Stimulated activated CD8-positive, alpha-beta memory T cell treated with anti-CD3 and anti-CD28 coated beads, Interleukin-15, amount 100 ng/mL, for 1 hour (primary cell): ENCODE measurements at places on chromosomes 7 and 10.

- no peak for DNase-seq
Observed at GRCh38 chr7:103071000-103071399, 3.6 kb downstream of the FBXL13 start.

DNA sequence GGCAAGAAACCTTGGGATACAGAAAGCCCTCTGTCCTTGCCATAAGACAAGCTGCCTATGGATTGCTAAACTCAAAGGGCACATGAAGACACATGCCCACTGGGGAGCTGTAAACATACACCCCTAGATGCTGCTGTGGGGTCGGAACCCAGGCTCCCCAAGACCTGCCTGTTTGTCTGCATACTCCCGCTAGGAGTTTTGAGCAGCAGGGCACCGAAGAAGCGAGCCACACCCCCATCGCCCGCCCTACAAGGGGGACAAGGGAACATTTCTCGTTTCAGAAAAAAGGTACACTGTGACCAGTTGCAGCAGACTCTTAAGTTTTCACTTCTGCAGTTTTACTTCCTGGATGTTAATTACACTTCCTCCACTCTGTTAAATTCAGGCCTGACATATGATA is 680.2 kb upstream of the GHITM start:
- no peak for DNase-seq

- no peak for DNase-seq
Observed at GRCh38 chr7:93592588-93593266, 18.2 kb upstream of the CALCR start.

DNA sequence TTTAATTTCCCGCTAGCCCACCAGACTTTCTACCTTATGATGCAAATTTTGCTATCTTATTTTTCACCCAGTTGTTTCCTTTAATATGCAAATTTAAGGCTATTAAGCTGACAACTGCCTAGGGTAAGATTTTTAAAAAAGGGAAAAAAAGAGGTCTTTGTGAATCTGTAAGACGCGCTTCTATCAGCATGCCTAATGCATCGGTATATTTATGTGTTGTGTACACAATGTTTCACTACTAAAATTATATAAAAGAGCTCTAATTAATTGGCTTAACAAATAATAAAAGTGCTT is 386.6 kb downstream of the KIF20B start:
- DNase-seq, result no peak

DNA sequence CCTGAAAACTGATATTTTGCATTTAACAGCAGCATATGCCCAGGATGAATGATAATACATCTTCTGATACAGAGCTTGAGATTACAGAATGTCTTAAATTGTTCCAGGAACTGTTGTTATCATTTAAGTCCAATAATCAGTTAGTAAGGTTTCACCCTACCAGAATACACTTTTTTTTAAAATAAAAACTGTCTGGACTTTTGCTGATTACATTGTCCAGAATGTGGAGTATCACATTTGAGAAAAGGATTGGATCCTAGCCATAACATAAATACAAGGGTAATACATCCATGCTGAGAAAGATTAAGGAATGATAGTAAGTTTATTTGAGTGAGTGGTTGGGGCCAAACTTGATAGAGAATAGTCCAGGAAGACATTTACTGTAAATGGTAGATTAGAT is 71.0 kb downstream of the SEPTIN7 start:
- DNase-seq, result no peak

- no peak for DNase-seq
Observed at GRCh38 chr7:78734626-78735025, 718.8 kb downstream of the MAGI2 start.

- no peak for DNase-seq
Observed at GRCh38 chr10:15369256-15370211, 1.6 kb downstream of the FAM171A1 start.

- no peak for DNase-seq
Observed at GRCh38 chr10:96673318-96674099, 46.8 kb downstream of the PIK3AP1 start.

- DNase-seq, result no peak
Observed at GRCh38 chr10:77843264-77843663, 83.3 kb downstream of the DLG5 start.

GRCh38 chr10:91907033-91907594 is 2.2 kb downstream of the FGFBP3 start:
- no peak for DNase-seq

DNA sequence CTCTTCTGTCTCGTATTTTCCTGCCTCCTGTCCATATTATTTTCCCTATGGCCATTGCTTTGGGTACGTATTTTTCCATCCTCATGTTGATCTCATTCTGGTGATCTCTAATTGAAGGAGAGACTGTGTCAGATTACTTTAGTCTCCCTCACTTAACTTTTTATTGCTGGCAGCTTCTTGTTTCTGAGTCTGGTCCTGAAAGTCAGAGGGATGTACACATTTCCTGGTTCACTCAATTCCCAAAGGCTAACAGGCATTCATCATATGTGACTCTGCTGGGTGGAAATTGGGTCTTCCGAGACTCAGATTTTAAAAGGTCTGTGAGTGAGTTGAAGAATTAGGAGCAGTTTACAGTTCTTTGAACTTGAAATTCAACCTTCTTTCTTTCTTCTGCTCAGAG is 10.9 kb downstream of the UMAD1 start:
- DNase-seq, result no peak

GRCh38 chr7:17472518-17472917 is 174.1 kb downstream of the AHR start:
- no peak for DNase-seq

- DNase-seq, result no peak
Observed at GRCh38 chr10:125132344-125132743, 28.0 kb downstream of the CTBP2 start.

- no peak for DNase-seq
Observed at GRCh38 chr7:75981203-75981452, 13.3 kb downstream of the TMEM120A start.

GRCh38 chr10:102620138-102620590 is 24.1 kb upstream of the TRIM8 start:
- no peak for DNase-seq

GRCh38 chr7:114787556-114787955 is 134.3 kb upstream of the MDFIC start:
- no peak for DNase-seq

- DNase-seq, result no peak
Observed at GRCh38 chr10:24054421-24054820, 154.5 kb upstream of the KIAA1217 start.
